ENCODE measurements at places on chromosomes 7 and 10.

DNA sequence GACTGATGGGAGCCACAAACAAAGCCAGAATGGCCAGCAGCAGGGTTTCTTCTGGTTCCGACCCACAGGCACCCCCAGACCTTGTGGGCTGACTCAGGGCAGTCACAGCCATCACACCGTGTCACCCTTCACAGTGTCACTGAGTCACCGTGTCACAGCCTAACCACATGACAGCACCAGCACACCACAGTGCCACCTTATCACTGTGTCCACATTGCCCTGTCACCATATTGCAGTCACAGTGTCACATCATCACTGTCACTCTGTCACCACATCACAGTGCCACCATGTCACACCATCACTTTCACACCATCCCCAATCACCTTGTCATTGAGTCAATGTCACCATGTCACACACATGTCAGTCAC, 77.0 kb downstream of the OAT start:
- DNase-seq, result no peak

- DNase-seq, result no peak
Measured at GRCh38 chr7:98315318-98315993, 34.0 kb downstream of the BRI3 start.

DNA sequence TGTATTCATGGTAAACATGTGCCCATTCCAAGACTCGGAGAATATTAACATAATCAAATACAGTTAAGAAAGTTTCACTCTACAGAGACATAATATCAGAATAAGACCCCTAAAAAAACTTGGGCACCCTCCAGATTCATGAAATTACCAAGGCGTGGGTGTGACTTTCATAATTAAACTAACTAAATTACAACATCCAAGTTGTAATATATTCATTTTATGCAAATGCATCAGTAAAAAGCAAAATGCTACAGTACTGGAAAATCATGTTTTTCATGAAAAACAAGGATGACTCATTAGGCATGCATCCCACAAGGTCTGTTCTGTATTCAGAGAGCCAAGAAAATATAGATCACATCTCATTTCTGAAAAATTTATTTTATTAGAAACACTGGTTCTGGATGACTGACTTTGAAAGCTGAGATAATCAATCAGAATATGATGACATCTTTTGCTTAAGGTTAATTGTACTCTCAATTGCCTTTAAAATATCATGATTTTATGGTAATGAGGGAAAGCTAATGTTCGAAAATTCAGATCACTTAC, 248.8 kb upstream of the SMIM30 start:
- no peak for DNase-seq

DNA sequence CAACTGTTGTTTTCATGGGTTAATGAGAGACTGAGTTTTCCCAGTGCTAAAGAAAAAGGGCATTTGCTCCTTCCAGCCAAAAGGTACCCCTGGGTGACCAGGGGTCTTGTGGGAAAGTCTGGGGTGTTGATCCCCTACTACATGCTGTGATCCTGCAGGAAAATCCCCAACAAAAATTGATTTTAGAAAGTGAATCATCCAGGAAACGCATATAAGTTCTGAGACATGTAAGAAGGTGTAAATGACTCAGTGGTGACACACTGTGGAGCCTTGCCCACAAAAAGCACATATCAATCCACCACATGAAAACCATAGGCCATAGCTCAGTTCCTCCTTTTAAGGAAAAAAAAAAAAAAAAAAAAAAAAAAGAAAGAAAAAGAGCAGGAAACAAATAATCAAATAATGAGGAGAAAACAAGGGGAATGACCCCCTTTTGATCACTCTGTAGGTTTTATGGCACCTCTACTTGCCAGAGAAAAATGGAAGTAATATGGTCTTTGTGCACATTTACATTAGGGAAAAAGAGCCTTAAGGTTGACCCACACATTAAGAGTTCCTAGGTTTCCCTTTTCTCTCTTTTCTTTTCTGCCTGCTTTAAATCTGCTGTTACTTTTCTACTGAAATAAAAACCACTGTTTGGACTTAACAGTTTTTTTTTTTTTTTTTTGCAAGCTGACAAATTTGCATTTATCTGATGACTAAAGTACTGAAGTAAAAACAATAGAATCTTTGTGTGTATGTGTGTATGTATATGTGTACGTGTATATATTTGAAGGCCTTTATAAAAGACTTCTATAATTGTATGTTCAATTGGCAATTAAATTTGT, 386.0 kb downstream of the KIF20B start:
- no peak for DNase-seq

- no peak for DNase-seq
Measured at GRCh38 chr10:89873055-89873454, 171.7 kb downstream of the KIF20B start.

- no peak for DNase-seq
Measured at GRCh38 chr10:32197423-32197822, 141.2 kb upstream of the KIF5B start.

DNA sequence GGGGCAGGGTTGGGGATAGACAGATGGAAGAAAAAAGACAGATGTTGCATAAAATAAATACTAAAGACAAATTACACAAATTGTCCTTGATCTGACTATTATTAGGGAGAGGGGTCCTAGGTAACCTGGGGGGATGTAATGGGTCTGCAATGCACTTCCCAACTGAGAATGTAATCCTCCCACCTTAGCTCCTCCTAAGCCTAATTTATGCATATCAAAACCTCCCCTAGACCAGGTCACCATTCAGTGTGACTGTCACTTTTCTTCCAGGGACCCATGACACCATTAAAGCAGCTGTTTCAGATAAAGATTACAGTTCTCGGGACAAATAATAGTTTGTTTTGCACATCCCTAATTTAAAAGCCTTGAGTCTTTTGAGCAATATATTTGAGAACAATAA, 133.9 kb upstream of the FEZF1 start:
- no peak for DNase-seq

All from urinary bladder (tissue), 4 donors.